ENCODE measurements at places on chromosomes 3 and 15.
A peak's percentile ranks its signal among the peaks of the same experiment; 100 is the strongest.

- DNase-seq = no peak
Measured at GRCh38 chr15:77057685-77058084, 13.2 kb downstream of the TSPAN3 start.

- DNase-seq = no peak
Measured at GRCh38 chr3:45362758-45363157, 25.6 kb upstream of the LARS2 start.

DNA sequence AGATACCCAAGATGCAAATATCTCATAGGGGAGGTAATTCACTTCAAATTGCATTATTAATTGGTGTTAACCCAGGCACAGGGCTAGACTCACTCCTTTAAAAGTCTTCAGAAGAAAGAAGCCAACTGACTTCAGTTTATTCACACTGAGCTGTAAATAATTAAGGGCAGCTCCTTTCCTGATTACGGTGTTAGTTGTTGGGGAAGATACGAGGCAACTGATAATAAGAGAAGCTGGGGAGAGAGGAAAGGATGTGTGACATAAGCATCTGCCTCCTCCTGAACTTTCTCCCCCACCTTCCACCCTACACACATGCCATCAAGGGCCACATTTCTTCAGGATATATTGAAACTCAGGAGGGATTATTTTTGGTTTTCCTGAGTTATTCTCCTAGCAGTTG lies 47.5 kb downstream of the ADGRG7 start:
- DNase-seq = no peak

DNA sequence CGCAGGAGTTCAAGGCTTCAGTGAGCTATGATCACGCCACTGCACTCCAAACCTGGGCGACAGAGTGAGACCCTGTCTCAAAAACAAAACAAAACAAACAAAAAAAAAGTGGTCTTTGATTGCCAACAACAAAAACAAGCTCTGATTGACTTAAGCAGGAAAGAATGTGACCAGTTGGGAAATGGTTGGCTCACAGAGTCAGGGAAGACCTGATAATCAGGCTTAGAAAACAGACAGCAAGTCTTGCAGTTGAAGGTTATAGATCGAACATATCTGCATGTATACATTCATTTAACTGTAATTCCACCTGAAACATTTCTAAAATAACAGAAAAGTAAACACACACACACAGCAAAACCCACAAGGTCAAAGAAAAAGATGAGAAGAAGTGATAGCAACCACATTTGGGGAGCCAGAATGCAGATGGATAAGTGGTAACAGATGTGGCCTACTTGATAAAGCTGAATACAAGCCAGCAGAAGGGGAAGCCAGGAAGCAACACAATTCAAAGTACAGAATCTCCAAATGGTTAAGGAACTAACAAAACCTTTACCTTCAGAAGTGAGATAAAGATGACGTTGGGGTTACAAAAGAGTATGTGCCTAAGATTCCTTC lies 699.9 kb upstream of the ZNF385D start:
- DNase-seq = peak; percentile 8

GRCh38 chr3:196638861-196639482 lies 522 bp upstream of the NRROS start:
- peak; percentile 57 for DNase-seq

GRCh38 chr3:31077826-31078225 lies 183.4 kb upstream of the GADL1 start:
- DNase-seq = no peak

- no peak for DNase-seq
Measured at GRCh38 chr3:171700653-171701052, 109.6 kb downstream of the PLD1 start.

DNA sequence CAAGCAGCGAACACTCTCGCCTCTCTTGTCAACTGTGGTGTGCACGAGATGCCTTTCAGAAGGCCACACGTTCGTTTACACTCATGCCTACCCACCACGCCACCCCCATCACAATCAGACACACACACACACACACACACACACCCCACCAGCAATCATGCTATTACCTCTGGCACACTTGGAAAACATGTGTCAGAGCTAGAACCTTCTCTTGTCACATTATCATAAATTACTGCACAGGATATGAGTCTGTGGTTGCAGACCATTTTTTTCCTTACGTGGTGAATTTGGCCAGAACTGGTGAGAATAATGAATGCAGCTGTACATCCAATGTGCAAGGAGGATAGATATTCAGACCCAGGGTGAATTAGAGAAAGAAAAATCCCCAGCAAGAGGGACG lies 52.4 kb downstream of the TRIM69 start:
- DNase-seq = no peak

GRCh38 chr3:194758716-194759115 lies 73.0 kb downstream of the FAM43A start:
- DNase-seq = no peak

GRCh38 chr3:183653209-183654064 lies 18.0 kb downstream of the KLHL24 start:
- DNase-seq = peak; percentile 62

GRCh38 chr15:81573098-81573746 lies 199.2 kb upstream of the TMC3 start:
- no peak for DNase-seq

DNA sequence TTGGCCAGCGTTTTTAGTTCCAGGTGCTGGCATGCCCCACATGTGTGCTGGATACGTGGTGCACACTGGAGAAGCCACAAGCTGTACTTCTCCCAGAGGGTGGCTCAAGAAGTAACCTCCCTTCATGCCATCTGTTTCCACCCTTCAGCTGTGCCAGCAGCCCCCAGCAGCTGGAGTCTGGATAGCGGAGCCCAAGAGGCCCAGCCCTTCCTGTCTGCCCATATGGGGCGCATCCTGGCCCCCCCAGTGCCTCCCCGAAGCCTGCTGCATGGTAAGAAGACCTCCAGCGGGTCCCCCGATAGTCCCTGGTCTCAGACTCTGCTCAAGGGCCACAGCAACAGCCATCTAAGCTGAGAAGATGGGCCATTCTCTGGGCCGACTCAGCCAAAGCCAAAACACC lies 5.8 kb upstream of the MANF start:
- DNase-seq = peak; percentile 64

GRCh38 chr3:172101107-172101506 lies 61.7 kb downstream of the FNDC3B start:
- no peak for DNase-seq

DNA sequence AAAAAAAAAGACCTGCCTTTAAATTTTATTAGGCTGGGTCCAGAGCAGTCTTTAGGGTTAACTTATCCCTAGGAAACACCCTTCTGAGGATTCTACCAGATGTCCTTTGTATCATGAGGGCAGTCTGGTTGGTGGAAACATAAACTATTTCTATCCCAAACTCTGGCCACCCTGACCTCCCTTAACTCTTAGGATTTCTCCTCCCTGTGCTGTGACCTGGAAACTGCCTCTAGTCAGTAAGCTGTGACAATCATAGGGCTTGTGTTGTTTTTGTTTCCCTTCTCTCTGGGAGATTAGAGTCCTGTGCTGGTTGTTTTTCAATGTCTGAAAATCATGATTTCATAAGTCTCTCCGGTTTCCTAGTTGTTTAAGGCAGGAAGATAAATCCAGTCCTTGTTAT lies 78.1 kb downstream of the TNFAIP8L3 start:
- DNase-seq = no peak

DNA sequence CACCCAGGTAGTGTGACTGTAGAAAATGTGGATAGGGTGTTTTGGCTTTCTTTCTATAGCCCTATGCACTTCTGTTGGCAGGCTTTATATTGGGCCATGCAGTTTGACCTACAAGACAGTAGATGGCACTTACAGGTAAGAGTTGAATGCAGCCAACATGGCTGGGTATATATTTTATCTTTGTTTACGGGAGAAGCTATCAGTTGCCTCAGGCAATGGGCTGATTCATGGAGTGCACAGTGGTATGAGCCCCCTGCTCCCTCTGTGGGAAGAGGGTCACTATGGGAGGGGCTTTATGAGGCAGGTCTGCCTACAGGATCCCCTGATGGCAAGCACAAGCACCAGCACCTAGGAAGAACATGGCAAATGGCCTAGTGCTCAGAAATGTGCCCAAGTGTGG lies 301.2 kb upstream of the CDIN1 start:
- DNase-seq = peak; percentile 3

DNA sequence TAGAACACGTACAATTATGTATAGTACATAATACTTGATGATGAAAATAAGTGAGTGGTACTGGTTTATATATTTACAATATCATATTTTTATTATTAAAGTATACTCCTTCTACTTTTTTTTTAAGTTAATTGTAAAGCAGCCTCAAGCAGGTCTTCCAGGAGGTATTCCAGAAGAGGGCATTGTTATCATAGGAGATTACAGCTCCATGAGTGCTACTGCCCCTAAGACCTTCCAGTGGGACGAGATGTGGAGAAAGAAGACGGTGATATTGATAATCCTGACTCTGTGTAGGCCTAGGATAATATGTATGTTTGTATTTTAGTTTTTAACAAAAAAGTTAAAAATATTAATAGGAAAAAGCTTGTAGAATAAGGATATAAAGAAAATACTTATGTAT lies 40.3 kb upstream of the SCN5A start:
- no peak for DNase-seq

GRCh38 chr15:50148362-50148963 lies 29.4 kb upstream of the ATP8B4 start:
- DNase-seq = peak; percentile 50

GRCh38 chr3:32336113-32336498 lies 55.5 kb upstream of the CMTM7 start:
- DNase-seq = no peak

DNA sequence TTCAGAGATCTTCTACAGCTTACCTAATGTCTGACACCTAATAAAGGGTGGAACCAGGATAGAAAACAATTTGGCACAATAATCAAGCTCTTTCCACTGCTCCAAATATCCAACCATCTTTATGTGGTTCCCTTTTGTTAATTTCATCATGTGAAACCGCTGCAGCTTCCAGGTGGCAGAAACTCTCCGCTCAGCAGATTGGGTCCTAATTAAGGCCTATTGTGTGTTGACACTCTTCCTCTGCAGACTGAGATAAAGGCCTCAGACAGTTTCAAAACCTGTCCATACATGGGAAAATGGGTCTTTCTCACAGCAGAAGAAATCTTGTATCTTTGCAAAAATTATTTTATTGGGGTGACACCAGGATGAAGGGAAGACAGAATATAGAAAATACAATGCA lies 1002.4 kb upstream of the SEMA6D start:
- DNase-seq = no peak

DNA sequence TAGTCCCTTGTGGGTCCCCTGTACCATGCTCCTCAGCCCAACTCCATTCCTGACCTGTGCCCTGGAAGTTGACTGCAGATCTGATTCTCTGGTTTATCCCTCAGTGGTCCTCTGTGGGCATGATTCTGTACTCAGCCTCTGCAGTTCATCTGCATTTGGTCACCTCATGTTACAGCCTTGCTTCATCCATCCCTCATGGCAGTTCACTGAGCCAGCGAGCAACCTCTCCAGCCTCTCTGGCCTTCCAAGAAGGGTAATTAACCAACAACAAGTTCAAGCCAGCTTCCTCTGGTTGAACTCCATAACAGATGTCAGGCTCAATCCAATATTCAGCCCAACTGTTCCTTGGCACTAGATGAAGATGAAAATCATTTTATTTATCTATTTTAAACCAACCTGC lies 509.5 kb downstream of the NTRK3 start:
- DNase-seq = no peak

GRCh38 chr15:29262738-29263137 lies 6.9 kb downstream of the NSMCE3 start:
- DNase-seq = no peak

DNA sequence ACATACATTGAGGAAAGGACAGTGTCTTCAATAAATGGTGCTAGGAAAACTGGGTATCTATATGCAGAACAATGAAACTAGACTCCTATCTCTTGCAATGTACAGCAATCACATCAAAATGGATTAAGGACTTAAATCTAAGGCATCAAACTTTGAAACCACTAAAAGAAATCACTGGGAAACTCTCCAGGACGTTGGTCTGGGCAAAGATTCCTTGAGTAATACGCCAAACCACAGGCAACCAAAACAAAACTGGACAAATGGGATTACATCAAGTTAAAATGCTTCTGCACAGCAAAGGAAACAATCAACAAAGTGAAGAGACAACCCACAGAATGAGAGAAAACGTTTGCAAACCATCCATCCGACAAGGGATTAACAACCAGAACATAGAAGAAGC lies 14.5 kb downstream of the LAMP3 start:
- DNase-seq = no peak

GRCh38 chr15:57731530-57732103 lies 25.1 kb downstream of the POLR2M start:
- no peak for DNase-seq

DNA sequence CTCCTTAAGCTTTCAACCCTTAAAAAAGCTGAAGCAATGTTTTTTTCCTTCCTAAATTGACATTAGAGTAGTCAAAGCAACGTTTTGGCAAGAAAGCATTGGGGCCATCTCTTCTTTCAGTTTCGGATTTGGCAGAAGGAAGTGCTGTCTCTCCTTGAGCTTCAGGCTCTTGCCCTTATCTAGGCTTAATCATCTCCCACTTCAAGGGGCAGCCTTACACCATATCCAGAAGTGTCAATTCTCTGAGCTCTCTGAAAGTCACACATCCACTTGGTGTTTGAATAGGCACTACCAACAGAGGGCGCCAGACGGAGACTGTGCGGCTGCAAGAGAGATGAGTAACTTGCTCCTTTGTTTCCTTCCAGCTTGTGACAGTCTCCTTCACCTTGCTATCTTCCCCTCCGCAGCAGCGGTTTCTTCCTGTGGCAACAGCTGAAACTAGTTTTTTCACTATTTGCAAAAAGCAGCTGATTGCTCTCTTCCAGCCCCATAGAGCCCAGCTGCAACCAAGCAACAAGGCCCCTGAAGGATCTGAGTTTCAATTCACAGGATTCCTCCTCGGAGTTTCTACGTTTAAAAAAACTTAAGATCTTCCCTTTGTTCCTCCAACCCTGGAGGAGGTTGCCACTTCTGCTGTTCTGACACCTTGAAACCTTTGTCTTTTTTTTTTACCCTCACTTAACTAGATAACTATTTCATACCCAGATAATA lies 147.0 kb upstream of the SLCO3A1 start:
- DNase-seq = peak; percentile 75

GRCh38 chr15:80982205-80982604 lies 7.4 kb downstream of the MESD start:
- peak; percentile 47 for DNase-seq

GRCh38 chr15:76588811-76589747 lies 252.5 kb downstream of the ISL2 start:
- DNase-seq = no peak

- no peak for DNase-seq
Measured at GRCh38 chr3:162022911-162023310, 526.3 kb downstream of the OTOL1 start.

DNA sequence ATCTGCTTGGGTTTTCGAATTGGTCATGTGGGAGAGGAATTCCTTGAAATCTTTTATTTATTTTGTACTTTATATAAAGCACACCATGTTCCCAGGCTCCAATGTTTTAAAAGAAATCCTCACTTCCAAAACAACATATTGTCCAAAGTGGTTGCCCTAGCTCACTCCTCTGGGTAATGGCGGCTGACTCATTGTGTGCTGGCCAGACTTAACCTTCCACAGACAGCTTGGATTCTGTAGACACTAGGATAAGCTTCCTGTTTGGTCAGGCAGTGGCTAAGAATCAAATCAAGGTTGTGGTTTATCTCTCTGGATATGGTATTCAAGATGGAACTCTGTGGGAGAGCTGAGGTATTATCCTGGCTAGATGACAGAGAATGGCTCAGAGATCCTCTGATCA lies 55.8 kb upstream of the FAM98B start:
- no peak for DNase-seq
